Activated CD4-positive, alpha-beta T cell treated with anti-CD3 and anti-CD28 coated beads for 36 hours (primary cell): ENCODE measurements at places on chromosomes 7 and 10.

GRCh38 chr7:74230446-74231231, 20.8 kb downstream of the LAT2 start:
- no peak for DNase-seq

GRCh38 chr10:49645871-49646870, 32.3 kb downstream of the CHAT start:
- DNase-seq: no peak

- no peak for DNase-seq
Observed at GRCh38 chr10:29246449-29246848, 42.4 kb upstream of the LYZL1 start.

DNA sequence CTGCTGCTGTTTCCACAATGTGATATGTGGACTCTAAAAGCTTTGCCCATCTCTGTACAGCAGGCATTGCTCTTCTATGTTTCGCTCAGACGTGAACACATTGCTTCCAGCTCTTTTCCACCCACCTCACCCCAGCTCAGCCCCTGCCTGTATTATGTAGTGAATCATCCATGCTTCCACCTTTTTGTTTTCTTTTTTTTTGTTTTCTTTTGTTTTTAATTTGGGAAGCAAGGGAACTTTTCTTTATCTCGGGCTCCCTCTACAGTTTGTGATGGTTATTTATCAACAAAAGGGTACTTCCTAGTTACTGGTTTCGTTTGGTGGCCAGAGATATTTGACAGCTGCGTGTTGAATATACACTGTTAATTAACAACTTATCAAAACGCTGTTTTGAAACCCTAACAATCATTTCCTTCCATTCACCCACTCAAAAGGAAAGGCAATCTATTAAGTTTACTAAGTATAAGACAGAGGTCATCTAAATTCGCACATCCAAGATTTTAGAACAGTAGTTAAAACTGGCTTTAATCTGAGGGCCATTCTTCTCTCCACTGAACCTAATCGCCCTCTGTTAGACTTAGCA, 127.9 kb upstream of the STK17A start:
- DNase-seq: no peak

DNA sequence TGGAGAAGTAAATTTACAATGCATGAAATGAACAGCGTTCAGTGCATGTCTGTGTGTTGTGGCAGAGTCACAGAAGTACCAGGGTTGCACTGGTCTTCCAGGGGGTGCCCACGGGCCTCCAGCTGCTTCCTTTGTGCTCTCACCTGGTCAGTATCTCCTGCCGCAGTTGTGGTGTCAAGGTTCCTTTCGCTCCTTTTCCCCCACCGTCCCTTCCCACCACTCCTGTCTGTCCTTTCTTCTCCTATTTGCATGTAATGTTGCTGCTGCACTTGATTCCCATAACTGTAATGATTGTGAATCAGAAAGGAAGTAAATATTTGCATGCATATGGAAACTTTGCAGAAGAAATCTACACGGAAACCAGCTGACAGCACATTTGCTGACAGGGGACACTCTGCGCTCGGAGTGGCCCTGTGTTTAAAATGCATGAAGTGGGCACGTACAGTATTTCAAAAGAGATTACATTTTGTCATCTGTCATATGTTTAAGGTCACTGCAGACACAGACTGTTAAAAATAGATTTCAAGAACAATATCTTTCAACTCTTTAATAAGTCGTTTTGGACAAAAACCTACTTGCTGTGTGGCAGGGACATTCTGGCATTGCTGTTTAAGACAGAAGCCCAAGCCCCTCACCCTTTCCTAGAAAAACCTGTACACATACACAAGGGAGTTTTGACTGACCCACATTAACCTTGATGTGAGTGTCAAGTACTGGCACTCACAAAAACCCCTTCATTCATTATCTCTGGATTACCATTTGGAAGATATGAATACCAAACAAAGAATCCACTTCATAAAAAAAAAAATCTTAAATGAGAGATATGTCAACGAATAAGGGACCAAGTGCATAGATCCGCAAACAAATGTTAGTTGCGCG, 336.7 kb upstream of the KLF6 start:
- peak; percentile 30 for DNase-seq

GRCh38 chr7:128197589-128197988, 43.5 kb upstream of the LEP start:
- no peak for DNase-seq
